ENCODE measurements at places on chromosomes 12 and 14.
A peak's percentile ranks its signal among the peaks of the same experiment; 100 is the strongest.

DNA sequence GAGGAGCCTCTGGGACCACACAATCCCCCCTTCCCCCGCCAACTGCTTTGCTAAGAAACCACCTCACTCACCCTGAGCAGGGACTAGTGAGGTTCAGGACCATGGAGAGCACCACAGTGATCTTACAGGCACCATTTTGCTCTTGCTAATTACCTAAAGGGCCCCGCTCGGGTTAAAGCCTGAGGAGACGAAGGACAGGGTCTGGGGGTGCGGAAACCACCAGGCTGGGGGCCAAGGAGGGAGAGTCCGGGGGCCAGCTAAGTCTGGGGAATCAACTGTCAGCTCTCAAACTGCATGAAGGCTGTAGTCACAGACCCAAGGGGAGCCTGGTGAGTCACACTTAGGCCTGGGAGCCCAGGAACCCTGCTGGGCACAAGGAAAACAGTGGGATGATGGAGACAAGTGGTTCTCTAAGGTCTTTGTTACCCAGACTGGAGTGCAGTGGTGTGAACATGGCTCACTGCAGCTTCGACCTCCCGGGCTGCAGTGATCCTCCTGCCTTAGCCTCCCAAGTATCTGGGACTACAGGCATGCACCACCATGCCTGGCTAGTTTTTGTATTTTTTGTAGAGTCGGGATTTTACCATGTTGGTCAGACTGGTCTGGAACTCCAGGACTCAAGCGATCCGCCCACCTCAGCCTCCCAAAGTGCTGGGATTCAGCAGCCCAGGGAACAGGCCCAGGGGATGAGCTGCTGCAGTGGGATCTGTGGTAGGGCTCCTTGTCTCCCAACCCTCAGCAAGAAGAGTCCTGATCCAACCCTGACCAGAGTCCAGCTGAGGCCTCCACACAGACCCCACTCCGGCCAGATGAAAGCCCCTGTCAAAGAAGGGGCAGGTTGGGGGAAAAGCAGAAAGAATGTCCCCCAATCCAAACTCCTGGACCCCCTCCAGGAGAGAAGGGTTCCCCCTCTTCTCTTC lies 98.8 kb downstream of the CALM1 start:
- DNase-seq = peak; percentile 41

- no peak for DNase-seq
Observed at GRCh38 chr14:55128386-55129085, 516 bp upstream of the LGALS3 start.

DNA sequence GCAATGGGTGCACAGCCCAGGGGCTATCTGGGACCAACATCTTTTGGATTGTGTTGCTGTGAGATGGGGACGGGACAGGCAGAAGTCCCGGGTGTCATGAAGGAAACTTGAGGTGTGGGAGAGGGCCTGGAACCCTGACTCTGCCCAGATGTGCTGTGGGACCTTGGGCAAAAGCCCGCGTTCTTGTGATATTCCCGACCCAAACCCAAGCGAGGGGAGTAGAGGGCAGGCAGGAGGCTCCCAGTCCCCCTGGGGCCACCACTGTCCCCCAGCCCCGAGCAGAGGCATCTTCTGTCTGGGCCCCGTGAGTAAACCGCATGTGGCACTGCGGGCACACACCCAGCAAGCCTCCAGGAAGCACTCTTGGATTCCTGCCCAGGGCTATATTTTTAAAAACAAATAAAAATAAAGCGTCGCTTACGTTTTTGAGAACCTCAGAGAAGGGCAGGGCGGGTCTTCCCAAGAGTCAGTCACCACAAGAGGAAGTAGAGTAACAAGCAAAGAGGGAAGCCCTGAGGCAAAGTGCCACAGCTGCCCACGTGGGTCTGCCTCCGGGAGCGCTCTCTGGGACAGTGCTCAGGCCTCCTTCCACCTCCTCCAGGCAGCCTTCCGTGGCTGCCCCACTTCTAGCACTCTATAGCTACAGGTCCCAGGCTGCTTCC lies 39.5 kb downstream of the BEGAIN start:
- DNase-seq = peak; percentile 57

- DNase-seq = no peak
Observed at GRCh38 chr14:55771242-55771981, 191.4 kb downstream of the KTN1 start.

- no peak for DNase-seq
Observed at GRCh38 chr14:58815794-58816193, 178.0 kb downstream of the DACT1 start.

DNA sequence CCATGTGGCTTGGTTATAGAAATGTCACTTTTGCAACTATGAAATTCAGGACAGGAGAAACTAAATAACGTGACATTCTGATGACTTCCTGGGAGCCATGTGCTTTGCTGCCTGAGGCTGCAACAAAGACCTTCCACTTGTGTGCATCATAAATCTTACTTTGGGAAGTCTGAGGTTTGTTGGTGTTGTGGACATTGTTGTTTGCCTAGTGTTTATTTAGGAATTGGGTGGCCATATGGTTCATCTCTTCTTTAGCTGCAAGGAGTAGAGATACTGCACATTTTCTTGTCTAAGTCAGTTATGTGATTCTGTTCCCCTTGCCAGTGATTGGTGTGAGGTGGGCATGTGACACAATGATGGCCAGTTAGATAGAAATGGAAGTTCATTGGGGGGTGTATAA lies 167.3 kb upstream of the SSTR1 start:
- DNase-seq = no peak

DNA sequence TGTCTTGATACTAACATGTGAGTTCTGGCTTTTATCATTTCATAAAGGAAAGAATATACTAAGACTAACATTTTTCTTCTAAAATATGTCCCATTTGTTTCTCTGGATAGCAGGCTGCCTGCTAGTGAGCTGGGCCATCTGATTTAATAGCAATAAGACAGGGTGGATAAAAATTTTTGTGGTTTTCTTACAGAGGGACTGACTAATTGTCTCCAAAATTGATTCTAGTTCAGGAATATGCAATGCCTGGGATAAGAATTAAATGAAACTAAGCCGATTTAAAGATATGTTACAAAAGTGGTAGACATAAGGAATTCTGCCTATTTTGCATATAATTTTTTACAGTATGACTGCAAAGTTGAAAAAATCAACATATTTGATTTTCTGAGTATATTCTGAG lies 252.9 kb upstream of the NAV3 start:
- no peak for DNase-seq

DNA sequence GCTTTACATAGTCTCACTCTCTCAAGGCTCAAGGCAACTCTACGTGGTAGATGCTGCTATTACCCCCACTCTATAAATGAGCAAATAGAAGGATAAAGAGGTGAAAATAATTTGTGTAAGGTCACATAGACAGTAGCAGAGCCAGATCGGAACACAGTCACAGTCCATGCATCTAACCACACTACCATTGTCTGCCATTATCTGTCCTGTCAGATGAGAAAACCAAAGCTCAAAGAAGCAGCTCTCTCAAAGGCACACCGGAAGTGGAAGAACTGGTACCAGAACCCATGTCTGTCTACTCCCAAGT lies 134.4 kb upstream of the NUDT4 start:
- DNase-seq = no peak

DNA sequence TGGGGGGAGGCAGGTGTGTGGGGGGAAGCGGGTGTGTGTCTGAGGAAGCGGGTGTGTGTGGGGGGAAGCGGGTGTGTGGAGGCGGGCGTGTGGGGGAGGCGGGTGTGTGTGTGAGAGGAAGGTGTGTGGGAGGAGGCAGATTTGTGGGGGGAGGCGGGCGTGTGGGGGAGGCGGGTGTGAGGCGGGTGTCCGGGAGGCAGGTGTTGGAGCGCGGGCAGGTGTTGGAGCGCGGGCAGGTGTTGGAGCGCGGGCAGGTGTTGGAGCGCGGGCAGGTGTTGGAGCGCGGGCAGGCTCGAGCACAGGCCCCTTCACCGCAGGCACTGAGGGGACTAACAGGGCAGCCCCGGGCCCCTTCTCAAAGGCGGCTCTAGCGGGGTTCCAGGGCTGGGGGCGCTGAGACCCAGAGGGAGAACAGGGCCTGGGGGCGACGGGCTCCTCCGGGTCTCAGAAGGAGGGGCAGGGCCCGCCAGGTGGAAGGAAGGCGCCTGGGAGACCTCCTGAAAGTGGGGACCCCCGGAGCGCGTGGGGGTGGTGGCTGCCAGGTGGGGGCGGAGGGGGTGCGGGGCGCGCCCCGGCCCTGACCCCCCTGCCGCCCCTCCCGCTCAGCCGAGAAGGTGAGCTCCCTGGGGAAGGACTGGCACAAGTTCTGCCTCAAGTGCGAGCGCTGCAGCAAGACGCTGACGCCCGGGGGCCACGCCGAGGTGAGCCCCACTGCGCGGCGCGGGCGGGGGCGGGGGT lies 3.2 kb downstream of the CRIP2 start:
- no peak for DNase-seq

GRCh38 chr12:30691122-30691879 lies 4.4 kb downstream of the IPO8 start:
- no peak for DNase-seq

DNA sequence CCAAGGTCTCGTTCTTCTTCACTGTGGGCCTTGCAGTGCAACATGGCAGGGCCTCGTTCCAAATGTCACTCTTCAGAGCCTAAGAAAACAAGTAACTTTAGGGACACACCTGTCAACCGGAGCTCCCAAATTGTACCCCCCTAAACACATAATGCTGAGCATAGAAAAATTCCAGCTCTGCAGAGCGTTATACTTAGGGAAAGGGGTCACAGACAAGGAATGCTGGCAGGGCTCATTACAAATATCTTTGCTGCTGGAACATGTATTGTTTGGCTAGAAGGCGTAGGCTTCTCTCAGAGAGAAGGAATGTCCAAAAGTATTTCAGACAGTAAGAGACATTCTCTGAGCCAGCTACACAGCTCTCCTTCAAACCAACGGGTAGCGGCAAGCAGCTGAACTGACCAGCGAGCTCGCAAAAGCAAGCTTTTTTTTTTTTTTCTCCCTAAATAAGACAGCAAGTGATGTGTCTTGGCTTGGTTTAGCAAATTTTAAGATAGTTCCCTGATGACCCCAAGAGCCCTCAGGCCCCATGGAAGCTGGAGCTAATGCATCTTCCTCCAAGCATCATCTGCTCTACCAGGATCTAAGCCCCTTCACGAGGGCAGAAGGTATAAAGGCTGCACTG lies 24.5 kb downstream of the SSH1 start:
- no peak for DNase-seq

DNA sequence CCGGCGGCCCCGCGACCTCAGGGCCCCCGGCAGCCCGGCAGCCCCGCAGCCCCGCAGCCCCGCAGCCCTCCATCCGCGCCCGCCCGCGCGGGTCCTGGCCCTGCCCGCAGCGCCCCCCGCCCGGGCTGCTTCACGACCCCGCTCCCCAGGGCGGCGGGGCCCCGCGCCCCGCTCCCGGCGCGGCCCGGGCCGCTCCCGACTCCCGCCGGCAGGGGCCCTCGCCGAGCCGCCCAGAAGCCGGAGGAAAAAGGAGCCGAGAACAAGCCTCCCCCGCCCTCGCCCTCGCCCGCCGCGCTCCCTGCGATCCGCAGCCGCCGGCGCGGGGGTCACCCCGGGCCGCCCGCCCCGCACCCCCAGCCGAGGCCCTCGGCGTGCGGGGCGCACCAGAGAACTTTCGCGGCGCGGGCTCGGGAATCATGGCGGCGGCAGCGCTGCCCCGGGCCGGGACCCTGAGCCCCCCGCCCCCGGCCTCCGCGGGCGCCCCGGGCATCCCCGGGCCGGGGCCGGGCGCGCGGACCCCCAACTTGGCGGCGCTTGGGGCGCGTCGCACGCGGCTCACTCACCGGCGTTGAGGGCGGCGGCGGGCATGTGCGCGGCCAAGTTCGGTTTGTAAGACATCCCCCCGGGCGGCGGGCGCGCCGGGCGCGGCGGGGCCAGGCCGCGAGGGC lies 521 bp downstream of the CDK2AP1 start:
- peak; percentile 86 for DNase-seq

DNA sequence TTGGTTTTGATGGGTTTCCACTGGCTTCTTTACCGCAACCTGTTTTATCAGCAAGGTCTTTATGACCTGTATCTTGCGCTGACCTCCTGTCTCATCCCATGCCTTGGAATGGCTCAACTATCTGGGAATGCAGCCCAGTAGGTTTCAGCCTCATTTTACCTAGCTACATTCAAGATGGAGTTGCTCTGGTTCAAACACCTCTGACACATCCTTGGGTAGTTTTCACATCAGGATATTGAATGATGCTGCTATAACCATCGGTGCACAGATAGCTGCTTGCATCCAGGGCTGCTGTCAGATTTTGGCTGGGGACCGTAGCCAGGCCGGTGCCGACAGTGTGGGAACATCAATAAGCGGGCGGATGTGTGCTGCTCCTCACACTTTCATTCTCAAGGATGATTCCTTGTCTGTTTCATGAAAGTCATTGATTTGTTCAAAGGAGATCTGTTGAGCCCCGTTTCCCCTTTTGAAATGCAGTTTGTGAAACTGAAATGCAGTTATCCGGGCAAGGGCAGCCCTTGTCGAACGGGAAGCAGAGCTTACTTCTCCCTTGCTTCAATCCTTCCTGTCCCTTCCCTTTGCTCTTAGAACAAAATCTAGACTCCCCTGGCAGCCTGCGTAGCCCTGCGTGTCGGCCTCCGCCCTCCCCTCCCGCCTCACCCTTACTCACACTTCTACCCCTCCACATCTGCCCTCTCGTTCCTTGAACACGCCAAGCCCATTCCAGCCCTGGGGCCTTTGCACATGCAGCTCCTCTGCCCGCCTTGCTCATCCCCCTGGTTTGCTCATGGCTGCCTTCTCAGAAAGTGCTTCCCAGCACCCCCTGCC lies 49.2 kb upstream of the NCOR2 start:
- no peak for DNase-seq

DNA sequence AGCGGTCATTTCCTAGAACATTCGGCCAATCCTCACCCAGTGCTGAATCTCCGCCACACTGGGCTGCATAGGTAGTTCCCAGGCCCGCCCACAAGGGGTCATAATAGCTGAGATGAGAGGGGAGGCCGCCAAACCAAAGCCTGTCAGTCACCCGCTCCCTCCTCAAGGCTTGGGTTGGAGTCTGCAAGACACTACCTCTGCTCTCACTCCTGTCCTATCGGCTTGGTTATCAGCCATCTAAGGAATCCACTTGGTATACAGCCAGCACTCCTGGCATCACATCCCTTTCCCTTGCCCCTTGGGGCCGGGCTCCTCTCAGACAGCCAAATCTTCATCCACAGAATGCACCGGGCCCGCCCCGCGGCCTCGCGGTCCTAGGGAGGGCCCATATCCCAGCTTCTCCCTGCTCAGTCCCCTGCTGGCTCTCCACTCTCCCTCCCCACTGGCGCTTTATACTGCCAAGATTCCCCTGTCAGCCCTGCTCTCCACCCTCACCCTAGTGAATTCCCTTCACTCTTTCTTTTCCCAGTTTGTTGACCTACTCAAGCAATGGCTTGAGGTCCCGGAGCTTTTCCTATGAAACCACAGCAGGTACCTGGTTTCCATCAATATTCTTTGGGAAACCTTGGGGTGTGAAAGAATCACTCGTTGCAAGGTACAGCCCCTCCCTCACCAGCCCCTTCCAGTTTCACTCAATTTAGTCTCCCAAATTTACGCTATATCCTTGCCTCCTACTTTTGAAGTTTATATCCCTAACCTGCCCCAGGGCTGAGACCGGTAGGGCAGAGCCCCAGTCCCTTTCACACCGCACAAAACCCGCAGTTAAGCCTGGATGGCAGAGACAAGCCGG lies 1.4 kb downstream of the IFFO1 start:
- DNase-seq = peak; percentile 73
